ENCODE measurements at places on chromosomes 13 and 19.

DNA sequence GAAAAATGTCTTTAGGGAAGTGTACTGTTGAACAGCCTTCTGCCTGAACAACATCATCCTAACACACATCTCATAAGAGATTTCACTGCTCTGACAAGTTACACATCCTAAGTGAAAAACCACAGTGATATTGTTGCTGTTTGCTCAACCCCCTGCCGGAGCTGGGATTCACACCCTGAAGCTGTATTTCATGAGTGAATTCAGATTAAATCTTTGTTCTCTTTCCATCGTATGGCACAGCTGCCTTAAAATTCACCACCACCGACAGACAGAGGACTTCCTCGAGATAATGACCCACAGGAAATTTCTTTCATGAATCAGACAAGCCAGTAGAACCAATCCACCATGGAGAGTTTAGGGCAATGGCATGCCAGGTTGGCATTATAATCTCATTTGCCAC is 280.8 kb downstream of the DCT start:
- DNase-seq: no peak

- DNase-seq: no peak
Observed at GRCh38 chr13:32009362-32009761, 22.2 kb upstream of the FRY start.

DNA sequence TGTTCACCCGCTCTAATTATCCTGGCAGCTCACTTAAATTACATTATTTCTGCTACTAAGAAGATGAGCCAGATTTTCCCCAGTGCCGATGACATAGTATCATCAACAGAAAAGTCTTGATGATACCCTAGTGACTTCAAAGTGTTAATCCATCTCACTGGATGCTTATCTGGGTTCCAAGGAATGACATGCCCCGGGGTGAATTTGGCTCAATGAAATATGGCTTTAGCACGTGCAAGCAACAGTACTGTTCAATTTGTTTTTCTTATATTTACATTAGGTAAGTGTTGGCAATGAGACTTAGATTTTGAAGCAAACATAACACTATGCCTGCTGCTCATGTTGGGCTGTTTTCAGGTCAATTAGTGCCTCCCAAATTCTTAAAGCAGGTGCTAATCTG is 548.2 kb upstream of the SLITRK1 start:
- no peak for DNase-seq

DNA sequence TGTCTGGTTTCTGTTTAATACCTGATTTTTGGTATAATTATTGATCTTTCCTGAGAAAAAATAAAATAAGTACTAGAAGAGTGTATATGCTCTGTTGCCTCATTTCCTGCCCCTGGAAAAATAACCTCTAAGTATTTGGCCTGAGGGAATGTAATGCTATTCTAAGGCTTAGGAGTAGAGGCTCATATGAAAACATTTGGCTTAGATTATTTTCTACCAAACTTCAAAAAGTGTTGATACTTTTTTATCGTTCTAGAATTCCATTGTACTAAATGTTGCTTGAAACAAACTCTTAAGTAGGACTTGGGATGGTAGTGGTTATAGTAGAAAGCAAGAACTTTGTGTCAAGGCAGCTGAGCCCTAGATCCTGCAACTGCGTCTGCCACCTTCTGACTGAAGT is 57.8 kb downstream of the COG3 start:
- no peak for DNase-seq

GRCh38 chr19:50427997-50428425 is 4.7 kb upstream of the MYBPC2 start:
- DNase-seq: peak; percentile 87

- DNase-seq: no peak
Observed at GRCh38 chr13:113052206-113052605, 53.4 kb upstream of the F7 start.

- no peak for DNase-seq
Observed at GRCh38 chr13:99686944-99687411, 185.7 kb downstream of the TM9SF2 start.

GRCh38 chr19:1001538-1002166 is 1.4 kb downstream of the GRIN3B start:
- DNase-seq: peak; percentile 65

DNA sequence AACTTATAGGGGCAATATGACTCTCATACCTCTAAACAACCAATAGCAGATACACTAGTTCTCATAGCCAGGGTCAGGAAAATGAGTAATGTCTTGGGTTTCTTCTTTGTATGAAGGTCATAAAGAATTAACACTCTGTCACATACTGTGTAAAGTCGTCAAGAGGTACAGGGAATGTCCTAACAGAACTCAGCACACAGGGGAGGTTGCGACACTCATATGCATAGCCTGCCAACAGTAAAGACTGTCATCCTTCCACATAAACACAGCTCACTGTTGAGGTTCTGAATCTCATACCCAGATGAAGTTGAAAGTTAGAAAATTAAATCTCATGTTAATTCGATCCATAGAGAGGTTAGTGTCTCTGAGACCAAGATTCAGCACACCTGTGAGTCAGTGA is 34.2 kb upstream of the ZNF254 start:
- no peak for DNase-seq

DNA sequence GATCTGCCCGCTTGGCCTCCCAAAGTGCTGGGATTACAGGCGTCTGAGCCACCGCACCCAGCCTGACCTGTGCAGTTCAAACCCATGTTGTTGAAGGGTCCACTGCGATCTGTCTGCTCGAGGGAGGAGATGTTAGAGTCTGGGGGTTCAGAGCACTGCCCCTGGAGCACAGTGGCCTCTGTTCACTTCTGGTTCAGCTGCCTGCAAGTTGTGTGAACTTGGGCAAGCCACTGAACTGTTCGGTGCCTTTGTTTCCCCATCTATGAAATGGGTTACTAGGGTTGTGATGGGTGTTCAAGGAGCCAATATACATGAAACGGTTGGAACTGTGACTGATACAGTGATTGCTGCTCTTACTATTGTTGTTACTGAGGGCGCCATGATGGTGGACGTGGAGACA is 1.7 kb downstream of the PLIN5 start:
- no peak for DNase-seq

DNA sequence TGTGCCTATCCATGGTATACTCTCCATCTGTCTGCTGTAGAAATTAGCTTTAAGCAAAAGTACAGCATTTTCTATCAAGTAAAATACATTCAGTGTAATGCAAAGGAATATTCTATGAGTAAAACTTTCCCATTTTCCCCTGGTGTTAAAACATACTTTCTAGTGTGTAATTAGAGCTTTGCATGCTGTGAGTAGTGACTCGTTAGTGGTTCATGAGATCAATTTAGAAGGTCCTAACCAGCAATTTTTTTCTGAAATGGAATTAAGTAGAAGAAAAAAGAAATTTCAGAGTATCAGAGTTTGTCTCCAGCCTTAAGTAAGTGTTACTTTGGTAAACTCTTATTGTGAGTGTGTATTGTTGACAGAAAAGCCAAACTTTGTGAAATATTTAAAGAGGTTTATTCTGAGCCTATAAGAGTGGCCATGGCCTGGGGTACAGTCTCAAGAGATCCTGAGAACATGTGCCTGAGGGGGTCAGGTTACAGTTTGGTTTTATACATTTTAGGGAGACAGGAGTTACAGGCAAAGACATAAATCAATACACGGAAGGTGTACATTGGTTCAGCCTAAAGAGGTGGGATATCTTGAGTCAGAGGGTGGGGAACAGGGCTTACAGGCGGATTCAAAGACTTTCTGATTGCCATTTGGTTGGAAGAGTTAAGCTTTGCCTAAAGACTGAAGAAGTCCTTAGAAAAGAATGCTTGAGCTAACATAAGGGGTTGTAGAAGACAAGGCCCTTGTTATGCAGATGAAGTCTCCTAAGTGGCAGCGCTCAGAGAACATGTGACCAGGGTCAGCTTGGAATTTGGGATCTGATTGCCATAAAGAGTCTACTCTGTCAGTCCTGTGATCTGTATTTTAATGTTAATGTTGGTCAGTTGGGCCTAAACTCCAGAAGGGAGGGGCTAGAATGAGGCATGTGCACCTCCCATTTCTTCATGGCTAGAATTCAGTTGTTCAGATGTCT is 25.5 kb downstream of the FAM187B start:
- DNase-seq: no peak

- DNase-seq: no peak
Observed at GRCh38 chr19:17641181-17641580, 47.0 kb downstream of the UNC13A start.

DNA sequence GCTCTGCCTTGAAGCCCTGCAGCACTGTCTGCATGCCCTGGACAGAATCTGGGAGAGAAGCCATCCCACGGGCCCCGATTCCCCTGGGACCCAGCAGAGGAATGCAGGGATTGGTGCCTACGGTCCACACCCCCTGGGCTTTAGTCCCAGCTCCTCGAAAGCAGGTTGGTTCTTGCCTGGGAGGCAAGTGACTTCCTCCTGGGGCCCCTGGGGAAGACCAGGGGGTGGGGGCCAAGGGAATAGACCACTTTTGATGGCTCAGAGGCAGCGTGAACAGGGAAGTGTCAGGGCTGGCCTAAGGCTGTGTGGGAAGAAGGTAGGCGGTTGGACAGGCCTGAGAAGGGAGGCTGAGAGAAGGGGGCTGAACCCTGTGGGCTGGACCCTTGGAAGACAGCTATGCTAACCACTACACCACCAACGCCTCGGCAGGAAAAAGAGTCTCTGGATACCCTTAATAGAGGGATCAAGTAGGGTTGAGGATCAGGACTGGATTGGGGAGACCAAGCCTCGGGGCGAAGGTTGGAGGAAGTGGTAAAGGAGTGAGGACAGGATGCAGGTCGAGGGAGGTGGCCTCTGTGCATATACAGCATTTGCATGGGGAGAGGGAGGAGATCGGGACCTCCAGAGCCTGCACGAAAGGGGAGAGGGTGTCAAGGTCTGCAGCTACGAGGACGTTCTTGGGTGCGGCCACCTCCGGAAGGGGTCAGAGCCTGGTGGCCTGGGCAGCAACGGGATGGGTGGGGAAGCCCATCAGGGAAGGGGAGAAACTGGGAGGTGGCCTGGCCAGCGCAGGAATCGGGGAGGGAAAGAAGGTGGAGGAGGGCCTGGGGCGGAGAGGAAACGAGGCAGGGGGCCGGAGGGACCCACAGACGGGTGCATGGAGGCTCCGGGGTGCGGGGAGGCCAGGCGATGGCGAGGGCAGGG is 709 bp downstream of the DPP9 start:
- no peak for DNase-seq

- DNase-seq: no peak
Observed at GRCh38 chr19:23882493-23882892, 32.2 kb upstream of the ZNF726 start.

GRCh38 chr19:10690341-10690781 is 10.9 kb upstream of the QTRT1 start:
- DNase-seq: no peak

DNA sequence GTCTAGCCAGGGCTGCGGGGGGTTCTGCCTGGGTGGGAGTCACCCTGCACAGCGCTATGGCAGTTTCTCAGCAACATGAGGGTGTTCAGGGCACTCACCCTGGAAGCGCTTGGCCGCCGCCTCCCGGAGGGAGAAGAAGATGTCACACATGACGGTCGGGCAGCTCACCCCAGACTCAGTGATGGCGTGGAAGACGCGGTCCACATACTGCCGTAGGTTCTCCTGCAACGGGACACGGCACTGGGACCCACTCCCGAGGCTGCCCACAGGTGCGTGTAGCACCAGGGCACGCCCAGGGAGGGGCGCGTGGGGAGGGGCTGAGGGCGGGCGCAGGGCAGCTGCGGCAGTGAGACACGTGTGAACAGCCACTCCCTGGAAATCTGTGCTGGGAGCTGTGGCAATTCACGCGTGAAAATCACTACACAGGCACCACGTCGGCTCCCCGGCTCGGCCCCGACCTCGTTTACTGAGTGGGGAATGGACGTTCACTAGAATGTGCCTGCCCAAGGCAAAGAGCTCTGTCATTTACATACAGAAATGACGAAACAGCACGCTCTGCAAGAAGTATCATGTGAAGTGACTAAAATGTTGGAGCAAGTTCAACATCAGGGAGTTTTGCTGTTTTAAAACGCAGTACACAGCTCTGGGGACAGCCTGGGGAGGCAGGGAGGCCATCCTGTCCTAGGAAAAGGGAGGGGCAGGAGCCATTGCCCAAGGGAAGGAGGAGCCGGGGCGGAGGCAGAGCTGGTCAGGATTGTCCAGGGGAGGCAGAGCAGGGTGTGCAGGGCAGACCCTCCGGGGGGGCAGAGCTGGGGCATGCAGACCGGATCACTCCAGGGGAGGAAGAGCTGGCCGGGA is 41.5 kb upstream of the C13orf46 start:
- DNase-seq: no peak

DNA sequence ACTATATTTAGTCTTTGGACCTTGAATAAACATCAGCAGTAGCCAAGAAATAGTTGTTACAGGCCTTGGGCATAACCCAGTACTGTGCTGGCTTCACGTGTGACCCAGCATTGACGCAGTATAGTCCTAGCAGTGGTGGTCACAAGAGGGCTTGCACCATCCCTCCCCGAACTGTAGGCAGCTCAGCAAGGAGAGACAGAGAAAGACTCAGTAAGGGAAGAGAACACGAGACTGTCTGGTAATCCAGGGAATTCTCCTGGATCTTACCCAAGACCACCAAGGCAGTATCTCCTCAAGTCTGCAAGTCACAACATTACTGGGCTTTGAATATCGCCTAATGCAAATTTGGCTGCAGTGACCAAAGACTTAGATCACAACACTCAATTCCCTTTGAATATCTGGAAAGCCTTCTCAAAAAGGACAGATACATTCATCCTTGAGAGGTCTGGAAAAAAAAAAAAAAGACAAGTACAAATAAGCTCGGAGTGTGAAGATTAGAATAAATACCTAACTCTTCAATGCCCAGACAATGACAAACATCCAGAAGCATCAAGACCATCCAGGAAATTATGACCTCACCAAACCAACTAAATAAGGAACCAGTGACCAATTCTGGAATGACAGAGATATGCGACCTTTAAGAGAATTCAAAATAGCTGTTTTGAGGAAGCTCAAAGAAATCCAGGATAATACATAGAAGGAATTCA is 39.7 kb downstream of the CAB39L start:
- no peak for DNase-seq

- DNase-seq: no peak
Observed at GRCh38 chr13:19772306-19772705, 10.4 kb downstream of the PSPC1 start.

- no peak for DNase-seq
Observed at GRCh38 chr19:41328157-41328841, 18.3 kb downstream of the CCDC97 start.

DNA sequence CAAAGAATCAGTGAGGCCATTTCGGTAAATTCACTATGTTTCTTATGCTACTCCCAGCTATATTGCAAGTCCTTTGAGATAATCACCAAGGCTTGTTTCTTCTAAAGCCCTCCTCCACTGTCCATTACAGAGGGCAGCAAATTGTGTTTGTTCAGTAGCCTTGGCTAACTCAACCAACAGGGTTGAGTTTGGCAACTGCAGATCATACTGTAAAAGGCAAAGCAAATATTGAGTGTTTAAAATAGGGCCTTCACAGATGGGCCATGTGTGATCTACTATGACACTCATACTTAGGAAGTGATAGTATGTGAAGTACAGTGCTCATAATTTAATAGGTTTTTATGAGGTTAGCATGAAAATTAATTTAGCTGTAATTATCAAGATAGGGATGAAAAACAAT is 171.3 kb downstream of the DACH1 start:
- DNase-seq: no peak

- peak; percentile 78 for DNase-seq
Observed at GRCh38 chr19:18251587-18252369, 22.5 kb downstream of the IQCN start.

Measured in CD4-positive, alpha-beta T cell treated with Interleukin-15 for 1 hour (primary cell).